ENCODE measurements at places on chromosomes 13 and 19.
A peak's percentile ranks its signal among the peaks of the same experiment; 100 is the strongest.

DNA sequence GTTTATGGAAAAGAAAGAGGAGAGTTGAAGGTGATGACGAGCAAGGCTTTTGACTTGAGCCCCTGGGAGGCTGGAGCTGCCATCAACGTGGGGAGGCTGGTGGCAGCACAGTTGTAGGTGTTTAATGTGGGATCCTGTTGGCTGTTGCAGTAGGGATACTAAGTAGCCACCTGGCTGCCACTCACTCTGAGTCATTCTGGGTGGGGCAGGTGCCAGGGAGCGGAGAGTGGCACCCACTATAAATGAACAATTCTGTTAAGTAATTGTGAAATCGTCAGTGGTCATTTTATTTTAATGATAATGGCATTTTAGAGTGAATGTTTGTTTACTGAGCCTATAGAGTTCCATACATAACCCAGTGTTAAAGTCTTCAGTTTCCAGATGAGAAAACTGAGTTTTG lies 9.8 kb downstream of the ZNF317 start:
- DNase-seq = no peak

- DNase-seq = no peak
These were observed 20.4 kb upstream of the TNFSF13B start for GRCh38 chr13:108249150-108249549.

- no peak for DNase-seq
These were observed 25.4 kb upstream of the SEMA6B start for GRCh38 chr19:4584670-4585460.

- DNase-seq = peak; percentile 75
These were observed 512 bp upstream of the ZNF93 start for GRCh38 chr19:19900139-19900728.

- DNase-seq = peak; percentile 11
These were observed 2.1 kb downstream of the ZNF709 start for GRCh38 chr19:12482509-12482886.

DNA sequence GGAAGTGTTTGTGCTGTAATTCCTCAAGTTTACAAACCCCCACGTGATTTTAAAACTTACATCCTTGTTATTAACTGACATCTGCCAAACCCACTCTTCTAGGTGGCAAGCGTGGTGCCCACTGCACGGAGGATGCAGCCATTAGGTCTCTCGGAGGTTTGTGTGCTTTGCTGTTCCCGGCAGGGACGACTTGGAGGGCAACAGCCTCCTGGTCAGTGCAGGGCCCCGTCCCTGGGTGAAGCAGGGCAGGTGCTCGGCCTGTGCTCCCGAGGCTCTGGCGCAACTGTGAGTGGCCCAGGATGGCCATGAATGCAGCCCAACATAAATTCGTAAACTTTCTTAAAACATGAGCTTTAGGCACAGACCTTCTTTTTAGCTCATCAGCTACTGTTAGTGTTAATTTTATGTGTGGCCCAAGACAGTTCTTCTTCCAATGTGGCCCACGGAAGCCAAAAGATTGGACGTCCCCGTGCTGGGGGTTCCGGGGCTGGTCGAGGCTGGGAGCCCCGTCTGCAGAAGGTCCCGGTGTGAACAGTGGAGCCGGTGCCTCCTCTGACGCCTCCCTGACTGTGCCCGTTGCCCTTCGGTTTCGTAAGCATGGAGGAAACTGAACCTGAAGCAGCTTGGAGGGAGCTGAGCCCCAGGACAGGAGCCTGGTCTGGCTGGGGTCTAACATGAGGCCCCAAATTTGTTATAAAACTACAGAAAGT lies 11.9 kb downstream of the GAS6 start:
- no peak for DNase-seq

- no peak for DNase-seq
These were observed 14.5 kb downstream of the ZNF816 start for GRCh38 chr19:52948025-52948770.

DNA sequence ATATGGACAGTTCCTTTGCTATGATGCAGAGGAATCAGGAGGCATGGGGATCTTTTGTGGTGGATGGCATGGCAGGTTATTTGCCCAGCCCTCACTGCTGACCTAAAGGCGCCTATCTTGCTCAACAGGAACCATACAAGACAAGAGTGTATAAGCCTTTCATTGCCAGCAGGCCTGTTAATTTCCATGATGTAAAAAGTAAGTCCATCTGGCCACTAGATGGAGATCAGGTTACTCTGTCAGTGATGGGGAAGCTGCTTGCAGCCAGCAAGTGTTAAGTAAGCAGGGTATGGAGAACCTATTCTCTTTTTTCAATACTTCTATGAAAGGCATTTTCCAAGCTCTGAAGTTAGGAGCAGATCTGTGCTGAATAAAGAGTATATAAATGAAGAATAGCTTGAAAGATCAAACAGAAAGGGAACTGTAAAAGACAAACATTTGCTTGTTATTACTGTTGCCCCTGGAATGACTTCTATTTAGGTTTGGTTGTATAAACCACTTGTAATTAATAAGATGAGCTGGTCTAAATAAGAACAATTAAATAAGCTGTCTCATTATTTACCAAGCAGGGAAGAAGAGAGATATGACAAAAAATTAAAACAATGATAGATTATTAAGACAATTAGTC lies 210.9 kb downstream of the RGCC start:
- peak; percentile 93 for DNase-seq

DNA sequence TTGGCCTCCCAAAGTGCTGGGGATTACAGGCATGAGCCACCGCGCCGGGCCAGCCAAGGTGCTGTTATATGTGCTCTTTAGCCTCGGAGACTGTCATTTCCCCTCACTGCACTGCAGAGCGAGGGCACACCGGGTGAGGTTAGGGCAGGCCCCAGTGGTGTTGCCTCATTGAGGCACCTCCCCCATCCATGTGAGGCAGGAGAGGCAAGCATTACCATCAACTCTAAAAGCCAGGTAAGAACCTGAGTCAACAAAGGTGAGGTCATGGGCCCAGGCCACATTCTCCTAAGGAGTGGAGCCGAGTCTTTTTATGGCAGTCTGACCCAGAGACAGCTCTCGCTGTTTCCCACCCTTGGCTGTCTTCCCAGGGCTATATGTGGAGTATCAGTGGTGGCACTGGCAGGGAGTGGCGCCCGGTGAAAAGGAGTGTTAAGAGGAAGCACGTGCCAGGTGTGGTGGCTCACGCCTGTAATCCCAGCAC lies 10.9 kb downstream of the B3GNT8 start:
- no peak for DNase-seq

GRCh38 chr13:105904034-105904742 lies 631.3 kb downstream of the EFNB2 start:
- DNase-seq = no peak

DNA sequence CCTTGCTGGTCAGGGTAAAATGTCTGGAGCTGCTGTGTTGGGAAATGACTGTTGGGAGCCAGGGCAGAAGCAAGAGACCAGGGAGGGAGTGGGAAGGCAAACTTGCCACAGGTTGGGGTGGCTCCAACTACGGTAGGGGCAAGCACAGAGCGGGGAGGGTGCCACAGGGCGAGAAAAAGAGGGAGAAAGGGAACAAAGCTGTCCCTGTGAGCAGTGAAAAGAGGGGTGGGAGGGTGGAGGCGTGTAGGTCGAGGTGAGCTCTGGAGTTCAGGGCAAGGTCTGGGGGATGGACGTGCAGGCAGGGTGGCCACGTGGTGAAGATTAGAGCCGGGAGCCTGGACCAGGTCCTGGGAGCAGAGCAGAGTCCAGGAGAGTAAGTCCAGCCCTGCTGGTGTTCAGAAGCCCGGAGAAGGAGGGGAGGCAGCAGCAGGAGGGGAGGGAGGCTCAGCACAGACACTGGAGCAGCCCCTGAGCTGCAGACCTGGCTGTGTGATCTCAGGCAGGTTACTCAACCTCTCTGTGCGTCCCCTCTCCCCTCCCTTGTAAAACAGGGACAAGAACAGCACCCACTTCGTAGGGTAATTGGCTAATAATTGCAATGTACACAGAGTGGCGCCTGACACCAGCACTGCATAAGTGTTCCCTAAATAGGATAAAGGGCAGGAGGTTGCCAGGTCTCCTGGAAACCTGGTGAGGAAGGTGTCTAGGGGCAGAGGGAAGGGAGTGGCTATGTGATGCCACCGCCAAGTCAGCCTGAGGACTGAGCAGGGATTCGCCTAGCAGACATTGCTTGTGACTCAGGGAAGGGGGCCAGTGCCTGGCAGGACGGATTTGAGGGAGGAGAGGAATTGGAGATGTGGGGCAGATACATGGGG lies 3.2 kb upstream of the POLR2E start:
- peak; percentile 67 for DNase-seq

GRCh38 chr19:1859331-1859781 lies 4.0 kb downstream of the KLF16 start:
- no peak for DNase-seq

GRCh38 chr19:1001538-1002166 lies 1.4 kb downstream of the GRIN3B start:
- peak; percentile 58 for DNase-seq

GRCh38 chr19:31348481-31349159 lies 616 bp downstream of the TSHZ3 start:
- DNase-seq = peak; percentile 65

Measured in GM23248 (cell line).